ENCODE measurements at places on chromosomes 7 and 10.

DNA sequence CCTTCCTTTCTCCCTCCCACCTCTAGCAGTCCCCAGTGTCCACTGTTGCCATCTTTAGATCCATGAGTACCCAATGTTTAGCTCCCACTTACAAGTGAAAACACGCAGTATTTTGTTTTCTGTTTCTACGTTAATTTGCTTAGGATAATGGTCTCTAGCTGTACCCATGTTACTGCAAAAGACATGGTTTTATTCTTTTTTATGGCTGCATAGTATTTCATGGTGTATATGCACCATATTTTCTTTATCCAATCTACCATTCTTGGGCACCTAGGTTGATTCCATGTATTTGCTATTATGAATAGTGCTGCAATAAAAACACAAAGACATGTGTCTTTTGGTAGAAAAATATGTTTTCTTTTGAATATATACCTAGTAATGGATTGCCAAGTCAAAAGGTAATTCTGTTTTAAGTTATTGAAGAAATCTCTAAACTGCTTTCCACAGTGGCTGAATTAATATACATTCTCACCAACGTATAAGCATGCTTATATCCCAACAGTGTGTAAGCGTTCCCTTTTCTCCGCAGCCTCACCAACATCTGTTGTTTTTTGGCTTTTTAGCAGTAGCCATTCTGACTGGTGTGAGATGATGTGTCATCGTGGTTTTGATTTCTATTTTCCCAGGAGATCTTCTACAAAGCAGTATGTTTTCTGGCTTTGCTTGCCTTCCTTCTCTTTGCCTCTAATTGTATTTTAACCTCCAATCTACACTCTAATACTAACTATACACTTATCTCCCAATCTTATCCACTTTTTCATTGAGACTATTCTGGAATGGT lies 179.5 kb upstream of the PHF14 start:
- DNase-seq: no peak

- no peak for DNase-seq
These were observed 213.3 kb upstream of the PHYHIPL start for GRCh38 chr10:58963101-58963534.

DNA sequence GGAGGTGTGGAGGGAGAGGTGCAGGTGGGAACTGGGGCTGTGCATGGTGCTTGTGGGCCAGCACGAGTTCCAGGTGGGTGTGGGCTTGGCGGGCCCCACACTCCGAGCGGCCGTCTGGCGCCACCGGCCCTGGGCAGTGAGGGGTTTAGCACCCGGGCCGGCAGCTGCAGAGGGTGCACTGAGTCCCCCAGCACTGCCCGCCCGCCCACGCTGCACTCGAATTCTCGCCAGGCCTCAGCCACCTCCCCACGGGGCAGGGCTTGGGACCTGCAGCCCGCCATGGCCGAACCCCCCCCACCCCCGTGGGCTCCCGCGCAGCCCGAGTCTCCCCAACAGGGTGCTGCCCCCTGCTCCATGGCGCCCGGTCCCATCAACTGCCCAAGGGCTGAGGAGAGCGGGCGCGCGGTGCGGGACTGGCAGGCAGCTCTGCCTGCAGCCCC lies 810.2 kb downstream of the PCDH15 start:
- no peak for DNase-seq

GRCh38 chr7:8582728-8583127 lies 149.3 kb downstream of the NXPH1 start:
- no peak for DNase-seq

DNA sequence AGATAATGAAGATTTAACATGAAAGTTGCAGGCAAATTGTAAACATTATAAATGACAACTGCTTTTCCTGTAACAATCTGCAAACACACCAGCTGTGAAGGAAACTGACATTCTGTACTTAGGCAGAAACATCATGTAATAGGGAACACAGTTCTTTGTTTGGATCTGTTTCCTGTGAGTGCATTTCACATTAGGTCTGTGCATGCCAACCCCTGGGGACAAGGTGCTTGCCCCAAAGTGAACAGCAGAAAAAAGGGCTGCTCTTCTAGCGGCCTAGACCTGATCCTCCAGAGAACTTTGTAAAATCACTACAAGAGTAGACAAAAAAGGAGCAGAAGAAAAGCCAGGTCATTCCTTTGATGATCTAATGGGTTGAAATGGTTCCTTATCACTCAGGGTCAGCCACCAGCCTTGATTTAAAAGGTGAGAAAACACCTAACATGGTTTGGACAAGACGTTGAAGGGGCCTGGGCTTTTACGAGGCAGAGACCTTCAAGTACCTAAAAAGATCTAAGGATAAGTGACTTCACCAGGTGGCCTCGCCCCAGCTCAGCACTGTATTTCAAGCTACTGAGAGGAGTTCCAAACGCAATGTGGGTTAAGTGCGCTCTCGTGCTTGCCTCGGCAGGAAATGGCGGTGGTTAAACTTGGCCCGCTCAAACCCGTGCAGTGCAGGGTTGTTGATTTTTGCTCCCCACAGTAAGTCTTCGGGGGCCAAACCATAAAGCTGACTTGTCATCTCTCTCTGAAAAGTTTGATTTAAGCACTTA lies 249.7 kb downstream of the CREB5 start:
- no peak for DNase-seq

GRCh38 chr10:89122433-89123051 lies 84.6 kb downstream of the CH25H start:
- DNase-seq: no peak

- DNase-seq: no peak
These were observed 71.6 kb downstream of the CCDC71L start for GRCh38 chr7:106589198-106589879.

GRCh38 chr10:58367069-58367468 lies 18.1 kb upstream of the TFAM start:
- no peak for DNase-seq

DNA sequence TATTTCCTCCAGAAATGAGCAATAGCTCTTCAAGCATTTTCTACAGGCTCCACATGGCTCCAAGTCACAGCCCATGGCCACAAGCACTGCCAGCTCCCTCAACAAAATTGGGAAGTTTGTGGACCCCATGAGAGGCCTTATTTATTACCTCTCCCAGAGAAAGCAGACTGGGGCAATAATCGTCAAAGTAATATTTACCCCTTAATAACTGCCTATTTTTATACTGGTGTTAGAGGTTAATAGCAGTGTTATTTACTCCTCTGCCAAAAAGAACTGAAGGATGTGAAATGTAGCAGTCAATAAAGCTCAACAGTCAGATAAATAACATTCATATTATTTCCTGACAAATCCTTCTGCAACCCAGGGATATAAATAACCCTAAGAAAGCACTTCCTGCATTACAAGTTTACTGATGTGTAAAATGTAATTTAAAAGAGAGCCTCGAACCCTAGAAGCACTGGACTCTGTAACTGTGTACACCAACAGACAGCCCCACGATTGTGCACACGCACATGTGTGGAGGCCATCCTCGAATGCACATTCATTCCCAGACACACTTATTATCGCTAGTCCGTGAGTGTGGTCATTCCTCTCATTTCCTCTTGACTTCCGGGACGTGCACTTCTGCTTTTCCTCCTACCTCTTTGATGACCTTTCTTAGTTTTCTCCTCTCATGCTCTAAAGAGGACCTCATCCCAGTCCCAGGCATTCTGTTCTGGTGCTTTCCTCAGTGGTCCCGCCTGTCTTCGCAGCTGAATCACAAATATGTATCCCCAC lies 157.4 kb downstream of the EVX1 start:
- no peak for DNase-seq

GRCh38 chr7:36153571-36154097 lies 580 bp downstream of the EEPD1 start:
- DNase-seq: no peak

GRCh38 chr7:77244222-77244934 lies 44.8 kb upstream of the FGL2 start:
- DNase-seq: no peak

DNA sequence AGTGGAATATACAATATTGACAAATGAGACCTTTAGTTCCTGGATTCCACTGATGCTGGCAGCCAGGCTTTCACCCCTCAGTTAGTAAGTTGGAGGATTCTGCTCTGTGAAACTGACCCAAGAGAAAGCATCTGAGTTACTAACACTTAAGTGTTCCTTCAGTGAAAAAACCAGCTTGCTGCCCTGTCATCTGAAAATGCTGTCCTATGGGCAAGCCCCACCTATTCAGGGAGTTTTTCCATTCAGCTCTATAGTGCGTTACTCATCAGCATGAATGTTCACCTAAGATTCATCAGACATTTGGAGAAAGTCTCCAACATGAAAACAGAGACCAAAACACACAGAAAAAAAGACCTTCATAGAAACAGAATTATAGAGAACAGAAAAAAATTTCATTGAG lies 37.9 kb downstream of the PRPF18 start:
- no peak for DNase-seq

- no peak for DNase-seq
These were observed 150.3 kb downstream of the COL28A1 start for GRCh38 chr7:7385421-7385820.

DNA sequence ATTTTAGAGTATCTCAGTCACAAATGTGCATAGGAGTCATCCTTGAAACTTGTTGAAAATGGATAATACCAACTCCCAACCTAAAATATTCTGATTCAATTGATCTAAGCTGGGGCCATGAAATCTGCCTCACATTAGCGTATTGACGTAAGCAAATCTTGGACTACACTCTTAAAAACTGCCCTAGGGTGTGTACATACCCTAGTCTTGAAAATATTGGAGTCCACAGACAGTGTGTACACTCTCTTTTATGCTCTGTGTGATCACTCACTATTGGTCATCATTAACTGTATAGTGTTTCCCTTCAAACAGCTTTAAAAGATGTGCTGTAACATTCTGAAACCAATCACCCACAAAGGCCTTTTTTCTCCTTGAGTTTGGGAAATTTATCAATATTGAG lies 102.9 kb upstream of the FERD3L start:
- DNase-seq: no peak
